ENCODE measurements at places on chromosomes 4 and X. TPM values are rescaled to one million over a fixed set of nuclear protein-coding genes. Genes with fewer than 3 reads are reported as not detected.

GASK1B gene
- total RNA-seq: 116 TPM

GRCh38 chr4:42391355-42391664 lies 6.0 kb upstream of the SHISA3 start:
- no peak for DNase-seq
- no peak overlapping the region for H3K27ac ChIP-seq
- H3K4me1 ChIP-seq: no peaks in the 10 kb centered on the region

GRCh38 chr4:62449538-62449937 lies 1249.4 kb downstream of the ADGRL3 start:
- no peaks in the 10 kb centered on the region for H3K4me1 ChIP-seq
- no peaks in the 10 kb centered on the region for H3K27me3 ChIP-seq
- no peaks in the 10 kb centered on the region for H3K36me3 ChIP-seq
- H3K4me3 ChIP-seq: no peak overlapping the region
- no peak overlapping the region for H3K27ac ChIP-seq

DNA sequence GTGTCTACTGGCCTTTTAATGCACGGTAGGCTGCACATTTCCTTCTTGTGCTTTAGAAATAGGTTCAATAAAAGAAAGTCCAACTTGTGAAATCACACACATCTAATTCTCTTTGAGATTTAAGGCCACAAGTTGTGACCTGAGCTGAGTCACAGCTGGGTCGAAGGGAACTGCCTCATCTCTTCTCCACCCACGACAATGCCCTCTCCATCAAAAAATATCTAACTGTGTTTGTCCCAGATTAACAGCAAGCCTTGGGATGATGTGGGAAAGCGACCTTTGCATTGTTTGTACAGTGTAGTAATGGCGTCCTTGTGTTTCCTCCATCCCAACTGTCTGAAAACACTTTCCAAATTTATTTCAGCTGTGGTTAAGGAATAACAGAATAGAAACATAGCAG lies 168.9 kb downstream of the AMELX start:
- peaks cover 3% of the 10 kb centered on the region for H3K4me1 ChIP-seq
- no peak overlapping the region for H3K4me3 ChIP-seq
- no peaks in the 10 kb centered on the region for H3K36me3 ChIP-seq
- no peaks in the 10 kb centered on the region for H3K27me3 ChIP-seq

DNA sequence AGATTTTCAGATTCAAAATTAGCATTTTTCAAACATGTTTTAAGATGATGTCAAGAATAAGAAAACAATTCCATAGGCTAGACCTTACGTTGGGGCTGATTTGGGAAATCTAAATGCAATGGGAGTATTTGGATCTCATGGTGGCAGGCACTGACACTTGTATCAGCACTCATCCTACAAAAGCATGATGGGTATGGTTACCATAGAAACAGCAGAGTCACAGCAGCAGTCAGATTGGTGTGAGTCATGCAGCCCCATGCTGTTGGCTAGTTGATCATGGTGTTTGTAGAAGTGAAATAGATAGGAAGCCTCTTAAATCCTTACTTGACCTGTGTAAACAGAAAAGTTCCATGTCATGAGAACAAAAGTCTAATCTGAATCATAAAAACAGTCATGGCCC lies 1637.3 kb upstream of the PABPC4L start:
- no peaks in the 10 kb centered on the region for H3K36me3 ChIP-seq
- no peak for DNase-seq
- no peak overlapping the region for H3K4me3 ChIP-seq
- no peaks in the 10 kb centered on the region for H3K4me1 ChIP-seq

- H3K27me3 ChIP-seq: no peaks in the 10 kb centered on the region
- H3K4me3 ChIP-seq: no peak overlapping the region
- DNase-seq: no peak
- H3K36me3 ChIP-seq: no peaks in the 10 kb centered on the region
- H3K4me1 ChIP-seq: no peaks in the 10 kb centered on the region
Observed at GRCh38 chrX:31931225-31931624, 859.4 kb upstream of the FTHL17 start.

DNA sequence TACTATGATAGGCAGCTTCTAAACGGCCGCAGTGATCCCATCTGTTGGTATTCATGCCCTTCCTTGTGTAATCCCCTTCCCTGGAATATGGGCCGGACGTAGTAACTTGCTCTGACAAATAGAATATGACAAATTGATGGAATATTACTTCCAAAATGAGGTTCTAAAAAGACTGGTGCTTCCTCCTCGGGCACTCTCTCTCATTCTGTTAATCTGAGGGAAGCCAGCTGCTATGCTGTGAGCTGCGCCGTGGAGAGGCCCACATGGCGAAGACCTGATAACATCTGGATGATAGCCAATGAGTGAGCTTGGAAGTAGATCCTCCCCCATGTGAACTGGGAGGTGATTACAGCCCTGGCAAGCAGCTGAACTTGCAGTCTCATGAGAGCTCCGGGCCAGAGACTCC lies 27.2 kb upstream of the SLC25A4 start:
- DNase-seq: peak; percentile 55
- H3K4me3 ChIP-seq: no peak overlapping the region
- H3K36me3 ChIP-seq: no peaks in the 10 kb centered on the region
